A549 treated with Mapracorat at 1 μM for 4 hours (cell line): ENCODE measurements at places on chromosomes 11 and 22. TPM values are rescaled to one million over a fixed set of nuclear protein-coding genes. Genes with fewer than 3 reads are reported as not detected.

KRTAP5-11 gene
- not detected in 5 replicates for total RNA-seq

SPA17 gene
- 16.6 to 30.9 TPM (median 18.9 TPM) in 5 replicates for total RNA-seq

MS4A15 gene
- not detected in 5 replicates for total RNA-seq

MUC2 gene
- 0.06 to 0.23 TPM (median 0.11 TPM) in 5 replicates for total RNA-seq

WT1 gene
- 5.0 to 5.8 TPM (median 5.3 TPM) in 5 replicates for total RNA-seq

MUC5AC gene
- total RNA-seq, result 1.1 to 2.7 TPM (median 1.8 TPM) in 5 replicates

ISX gene
- not detected in 5 replicates for total RNA-seq

CXCR5 gene
- 0.07 to 0.16 TPM (median 0.10 TPM) in 5 replicates for total RNA-seq

FOLR1 gene
- total RNA-seq, result not detected in 5 replicates

SPINDOC gene
- 32.7 to 52.1 TPM (median 49.7 TPM) in 5 replicates for total RNA-seq

GAB4 gene
- not detected in 5 replicates for total RNA-seq

CDHR5 gene
- total RNA-seq, result 0.06 to 0.26 TPM (median 0.18 TPM) in 4 of 5 replicates, not detected in the other

KCNK7 gene
- total RNA-seq, result 0.28 to 1.5 TPM (median 0.86 TPM) in 5 replicates

APOL6 gene
- total RNA-seq, result 1.3 to 1.6 TPM (median 1.4 TPM) in 5 replicates

TSPAN18 gene
- total RNA-seq, result 2.3 to 3.1 TPM (median 2.9 TPM) in 5 replicates

OR51B2 gene
- total RNA-seq, result not detected in 5 replicates
